ENCODE measurements at places on chromosomes 13 and 19.

- no peak for DNase-seq
These were observed 10.5 kb upstream of the ELF1 start for GRCh38 chr13:41029629-41030028.

DNA sequence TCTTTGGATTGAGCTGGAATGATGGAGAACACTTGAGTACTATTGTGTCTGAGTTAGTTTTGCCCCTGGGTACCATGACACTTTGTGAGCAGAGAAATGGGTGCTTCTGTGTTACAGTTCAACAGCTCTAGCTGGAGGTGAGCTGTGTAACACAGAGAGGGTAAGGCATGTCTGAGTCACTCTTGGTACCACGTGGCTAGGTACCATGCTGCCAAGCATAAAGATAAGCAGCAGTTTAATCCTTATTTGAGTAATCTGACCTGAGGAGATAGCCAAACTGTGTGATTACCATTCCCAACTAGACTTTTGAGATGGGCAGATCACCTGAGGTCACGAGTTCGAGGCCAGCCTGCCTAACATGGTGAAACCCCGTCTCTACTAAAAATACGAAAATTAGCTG is 122.0 kb downstream of the OLFM4 start:
- no peak for DNase-seq

- DNase-seq, result no peak
These were observed 101.3 kb upstream of the SOX1 start for GRCh38 chr13:111965466-111966214.

- DNase-seq, result no peak
These were observed 77.3 kb downstream of the DHRS12 start for GRCh38 chr13:51726446-51727193.

GRCh38 chr19:39356647-39357046 is 14.4 kb downstream of the SAMD4B start:
- no peak for DNase-seq

DNA sequence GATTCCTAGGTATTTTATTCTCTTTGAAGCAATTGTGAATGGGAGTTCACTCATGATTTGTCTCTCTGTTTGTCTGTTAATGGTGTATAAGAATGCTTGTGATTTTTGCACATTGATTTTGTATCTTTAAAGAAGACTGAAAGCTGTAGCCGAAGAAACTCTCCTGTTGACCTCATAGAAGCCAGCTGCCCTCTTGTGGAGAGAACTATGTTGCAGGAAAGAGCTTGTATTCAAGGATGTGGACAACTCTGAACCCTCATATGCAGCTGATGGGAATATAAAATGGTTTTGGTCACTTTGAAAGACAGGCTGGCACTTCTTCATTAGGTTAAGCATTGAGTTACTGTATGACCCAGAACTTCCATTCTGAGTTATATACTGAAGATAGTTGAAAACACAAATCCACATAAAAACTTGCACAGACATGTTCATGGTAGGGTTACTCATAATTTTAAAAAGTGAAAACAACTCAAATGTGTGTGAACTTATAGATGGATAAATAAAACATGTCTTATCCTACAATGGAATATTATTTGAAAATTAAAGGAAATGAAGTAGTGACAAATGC is 65.8 kb upstream of the SLITRK6 start:
- DNase-seq, result no peak

GRCh38 chr13:112842931-112843391 is 126.1 kb upstream of the MCF2L start:
- DNase-seq, result no peak

GRCh38 chr13:42270857-42271215 is 1.1 kb upstream of the AKAP11 start:
- DNase-seq, result no peak

GRCh38 chr13:31850041-31850555 is 110.8 kb downstream of the RXFP2 start:
- DNase-seq, result no peak

- no peak for DNase-seq
These were observed 122.0 kb downstream of the ENOX1 start for GRCh38 chr13:43664700-43665191.

DNA sequence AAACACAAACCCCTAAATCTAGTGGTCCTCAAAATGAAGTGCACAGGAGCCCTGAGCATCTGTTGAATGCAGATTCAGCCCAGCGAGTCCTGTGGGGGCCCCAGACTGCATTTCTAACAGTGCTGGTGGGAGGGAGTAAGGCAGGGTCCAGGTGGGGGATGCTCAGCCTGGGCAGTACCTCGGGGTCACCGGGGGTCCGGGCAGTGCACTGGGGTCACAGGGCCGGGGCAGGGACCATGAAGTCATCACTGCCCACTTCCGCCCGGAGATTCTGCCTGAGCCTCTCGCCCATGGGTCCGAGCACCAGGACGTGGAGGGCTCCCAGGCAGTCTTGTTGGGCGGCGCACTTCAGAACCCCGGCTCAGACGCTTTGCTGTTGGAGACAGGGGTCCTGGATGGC is 838 bp upstream of the ATP4B start:
- DNase-seq, result no peak

- DNase-seq, result no peak
These were observed 207.6 kb downstream of the DACH1 start for GRCh38 chr13:71659404-71659803.

DNA sequence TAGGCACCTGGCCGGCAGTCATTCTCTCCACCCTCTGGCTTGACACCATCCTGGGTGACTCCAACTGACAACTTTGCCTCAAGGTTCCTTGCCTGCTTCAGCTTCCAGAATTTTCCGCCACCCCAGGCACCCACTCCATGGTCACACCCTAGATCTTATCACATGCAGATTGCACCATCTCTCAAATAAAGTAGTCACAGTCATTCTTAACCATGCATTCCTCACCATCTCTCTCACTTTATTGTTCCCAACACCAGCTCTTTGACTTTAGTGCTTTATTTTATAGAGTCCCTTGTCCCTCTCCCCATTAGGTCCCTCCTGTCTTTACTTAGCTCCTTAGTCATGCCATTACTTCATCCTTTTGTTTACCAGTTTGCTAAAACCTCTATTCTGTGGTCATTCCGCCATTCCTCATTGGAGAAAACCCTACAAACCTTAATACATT is 351.7 kb downstream of the SPRY2 start:
- DNase-seq, result no peak

DNA sequence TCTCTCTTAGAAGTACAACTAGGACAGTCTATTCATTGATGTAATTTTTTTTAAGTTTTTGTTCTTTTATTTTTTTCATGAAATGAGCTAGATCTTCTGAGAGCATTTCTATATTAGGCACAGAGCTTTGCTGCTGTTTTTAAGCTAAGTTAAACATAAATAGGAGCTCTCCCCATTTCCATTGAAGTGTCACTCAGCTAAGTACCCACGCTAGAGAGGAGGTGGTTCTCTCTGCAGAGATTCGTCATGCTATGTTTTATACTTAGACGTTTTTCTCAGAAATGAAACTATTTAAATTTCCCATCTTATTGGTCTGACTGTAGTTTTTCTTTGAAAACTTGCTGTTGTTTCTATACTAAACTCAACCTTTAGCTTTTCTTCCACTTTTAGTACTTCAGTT is 271.5 kb downstream of the PCDH9 start:
- DNase-seq, result no peak

DNA sequence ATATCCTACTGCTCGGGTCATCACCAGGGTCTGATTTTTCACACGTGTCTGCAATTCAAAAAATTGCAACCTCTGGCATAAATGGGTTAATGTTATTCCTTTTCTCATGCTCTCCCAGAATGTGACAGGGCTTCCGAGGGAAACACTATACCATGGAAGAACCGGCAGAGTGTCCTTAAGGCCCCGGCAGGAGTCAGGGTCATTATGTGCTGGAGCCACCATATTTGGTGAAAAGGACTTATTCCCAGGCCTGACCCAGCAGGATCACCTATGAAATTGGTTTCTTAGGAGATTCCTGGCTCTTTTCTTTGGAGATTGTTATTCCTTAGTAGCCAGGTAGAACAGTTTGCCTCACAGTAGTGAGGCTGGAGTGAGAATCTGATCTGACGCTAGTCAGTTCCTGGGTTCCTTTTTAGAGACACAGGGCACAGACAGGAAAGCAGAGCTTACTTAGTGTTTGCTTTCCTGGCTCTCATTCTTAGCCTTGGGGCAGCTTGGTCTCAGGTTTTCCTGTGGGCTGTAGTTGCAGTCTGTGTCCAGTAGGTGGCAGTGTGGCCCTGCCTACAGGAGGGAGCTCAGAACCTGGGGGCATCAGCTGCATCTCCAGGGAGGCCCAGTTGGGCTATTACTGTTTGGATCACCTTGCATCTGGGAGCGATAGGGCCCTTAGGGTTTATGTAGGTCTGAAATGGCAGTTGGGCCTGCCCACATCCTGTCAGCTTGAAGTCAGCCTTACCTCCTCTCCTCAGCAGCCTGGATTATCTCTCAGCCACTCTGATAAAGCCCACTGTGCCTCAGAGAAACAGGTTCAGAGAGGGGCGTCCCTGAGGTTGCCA is 12.4 kb downstream of the SNRNP70 start:
- peak; percentile 57 for DNase-seq

DNA sequence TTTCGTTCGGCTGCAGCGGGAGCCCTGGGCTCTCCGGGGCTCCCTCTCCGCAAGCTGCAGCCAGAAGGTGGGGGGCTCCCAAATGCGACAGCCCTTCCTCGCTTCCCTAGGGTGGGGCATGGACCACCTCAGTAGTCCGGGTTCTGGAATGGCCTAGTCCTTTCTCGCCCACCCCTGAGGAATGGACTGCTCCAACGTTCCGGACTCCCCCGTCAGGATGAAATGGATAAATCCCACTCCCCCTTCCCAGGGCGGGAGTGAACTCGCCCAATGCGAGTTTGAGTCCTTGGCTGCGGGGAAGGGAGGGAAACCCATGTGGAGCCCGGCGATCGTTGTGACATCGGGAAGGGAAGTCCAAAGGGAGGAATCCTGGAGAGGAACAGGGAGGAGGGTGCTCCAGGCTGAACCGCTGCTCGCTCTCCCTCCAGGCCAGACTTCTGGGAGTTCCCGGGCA is 5.5 kb downstream of the HRC start:
- no peak for DNase-seq

- no peak for DNase-seq
These were observed 359.2 kb upstream of the OBI1 start for GRCh38 chr13:79018166-79018565.

DNA sequence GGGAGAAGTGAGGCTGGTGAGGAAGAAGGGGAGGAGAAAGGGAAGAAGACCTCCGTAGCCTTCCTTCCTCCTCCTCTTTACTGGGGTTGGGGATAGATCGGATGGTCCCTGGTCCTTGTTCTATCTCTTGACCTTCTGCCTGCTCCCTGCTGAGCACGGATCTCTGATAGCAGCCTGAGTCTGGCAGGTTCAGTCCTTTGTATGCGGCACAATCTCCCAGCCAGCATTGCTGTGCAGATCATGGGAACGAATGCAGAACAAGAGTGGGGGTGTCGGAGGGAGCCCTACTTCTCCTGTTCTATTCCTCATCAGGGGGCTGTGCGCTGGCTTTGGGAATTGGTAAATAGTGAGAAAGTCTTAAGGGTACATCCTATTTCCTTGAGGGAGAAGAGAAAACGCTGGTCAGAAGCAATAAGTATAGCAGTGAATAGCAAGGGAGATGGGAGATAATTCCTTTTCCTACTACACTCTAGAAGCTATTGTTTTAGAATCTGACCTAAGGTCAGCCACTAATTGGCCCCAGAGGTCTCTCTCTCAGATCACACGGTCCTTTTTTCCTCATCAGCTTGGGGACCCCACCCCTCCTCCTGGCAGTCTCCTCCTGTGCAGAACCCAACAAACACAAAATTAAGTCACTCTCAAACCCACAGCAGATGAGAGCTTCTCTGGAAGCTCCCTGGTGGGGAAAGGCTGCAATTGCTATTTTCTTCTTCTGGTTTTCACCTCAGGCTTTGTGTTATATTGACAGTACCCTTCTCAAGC is 41.0 kb downstream of the KL start:
- DNase-seq, result no peak

DNA sequence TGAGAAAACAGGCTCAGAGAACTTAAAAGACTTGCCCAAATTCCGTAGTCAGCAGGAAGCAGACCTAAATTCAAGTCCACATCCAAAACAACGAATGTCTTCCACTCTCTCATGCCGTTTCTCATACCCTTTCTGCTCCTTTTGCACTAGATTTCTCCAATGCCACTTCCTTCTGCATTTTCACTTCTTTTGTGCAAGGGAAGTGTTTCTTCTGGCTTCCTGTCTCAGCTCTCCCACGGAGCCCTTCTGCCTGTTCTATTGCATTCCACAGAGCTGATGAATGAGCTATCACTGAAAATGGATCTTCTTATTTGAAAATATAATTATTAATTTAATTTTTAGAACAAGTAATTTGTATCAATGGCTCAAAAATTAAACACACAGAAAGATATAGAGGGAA is 56.1 kb upstream of the STK24 start:
- no peak for DNase-seq

DNA sequence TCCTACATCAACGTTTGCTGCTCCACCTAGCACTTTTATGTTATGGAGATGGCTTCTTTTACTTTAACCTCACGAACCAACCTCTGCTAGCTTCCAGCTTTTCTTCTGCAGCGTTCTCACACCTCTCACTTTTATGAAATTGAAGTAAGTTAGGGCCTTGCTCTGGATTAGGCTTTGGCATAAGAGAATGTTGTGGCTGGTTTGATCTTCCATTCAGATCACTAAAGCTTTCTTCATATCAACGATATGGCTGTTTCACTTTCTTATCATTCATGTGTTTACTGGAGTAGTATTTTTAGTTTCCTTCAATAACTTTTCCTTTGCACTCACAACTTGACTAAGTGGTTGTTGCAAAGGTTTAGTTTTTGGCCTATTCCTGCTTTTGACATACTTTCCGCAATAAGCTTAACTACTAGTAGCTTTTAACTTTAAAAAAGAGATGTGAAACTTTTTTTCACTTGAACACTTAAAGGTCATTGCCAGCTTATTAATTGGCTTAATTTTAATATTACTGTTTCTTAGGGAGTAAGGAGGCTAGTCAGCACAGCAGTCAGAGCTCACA is 60.0 kb upstream of the SPRY2 start:
- no peak for DNase-seq

- DNase-seq, result no peak
These were observed 7.7 kb upstream of the CIRBP start for GRCh38 chr19:1261538-1261797.

- DNase-seq, result no peak
These were observed 68.2 kb downstream of the NHLRC3 start for GRCh38 chr13:39106216-39107005.

GRCh38 chr19:2477732-2478191 is 1.8 kb downstream of the GADD45B start:
- no peak for DNase-seq

- DNase-seq, result no peak
These were observed 12.8 kb upstream of the NANOS3 start for GRCh38 chr19:13864046-13864666.

- no peak for DNase-seq
These were observed 24.2 kb downstream of the ZNF607 start for GRCh38 chr19:37695144-37695899.

- no peak for DNase-seq
These were observed 272.2 kb upstream of the KLF12 start for GRCh38 chr13:74406420-74406819.
